Endodermal cell (in vitro differentiated cells): ENCODE measurements at places on chromosomes 7 and 10. TPM values are rescaled to one million over a fixed set of nuclear protein-coding genes. Genes with fewer than 3 reads are reported as not detected.

PDE6C gene
- not detected in 2 replicates for total RNA-seq

DNA sequence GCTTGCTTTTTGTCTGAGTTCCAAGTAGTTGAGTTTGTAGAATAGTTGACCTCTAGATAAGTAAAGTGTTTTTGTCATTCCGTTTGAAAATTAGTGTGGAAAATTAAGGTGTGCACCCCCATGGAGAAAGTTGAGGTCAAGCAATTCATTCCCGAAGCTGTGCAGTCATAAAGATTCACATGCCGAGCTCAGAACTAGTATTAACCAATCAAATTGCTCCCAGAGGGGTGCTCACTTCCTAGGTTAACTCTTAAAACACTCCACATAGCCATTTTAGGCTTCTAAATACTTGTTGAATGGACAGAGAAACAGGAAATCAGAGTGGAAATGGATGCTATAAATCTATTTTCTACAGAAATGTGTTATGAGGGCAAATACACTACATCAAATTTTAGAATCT is 638.9 kb downstream of the SUGCT start:
- peaks cover 3% of the 10 kb centered on the region for H3K4me1 ChIP-seq
- no peak overlapping the region for H3K27ac ChIP-seq
- H3K27me3 ChIP-seq = no peaks in the 10 kb centered on the region
- H3K4me3 ChIP-seq = no peak overlapping the region

DNA sequence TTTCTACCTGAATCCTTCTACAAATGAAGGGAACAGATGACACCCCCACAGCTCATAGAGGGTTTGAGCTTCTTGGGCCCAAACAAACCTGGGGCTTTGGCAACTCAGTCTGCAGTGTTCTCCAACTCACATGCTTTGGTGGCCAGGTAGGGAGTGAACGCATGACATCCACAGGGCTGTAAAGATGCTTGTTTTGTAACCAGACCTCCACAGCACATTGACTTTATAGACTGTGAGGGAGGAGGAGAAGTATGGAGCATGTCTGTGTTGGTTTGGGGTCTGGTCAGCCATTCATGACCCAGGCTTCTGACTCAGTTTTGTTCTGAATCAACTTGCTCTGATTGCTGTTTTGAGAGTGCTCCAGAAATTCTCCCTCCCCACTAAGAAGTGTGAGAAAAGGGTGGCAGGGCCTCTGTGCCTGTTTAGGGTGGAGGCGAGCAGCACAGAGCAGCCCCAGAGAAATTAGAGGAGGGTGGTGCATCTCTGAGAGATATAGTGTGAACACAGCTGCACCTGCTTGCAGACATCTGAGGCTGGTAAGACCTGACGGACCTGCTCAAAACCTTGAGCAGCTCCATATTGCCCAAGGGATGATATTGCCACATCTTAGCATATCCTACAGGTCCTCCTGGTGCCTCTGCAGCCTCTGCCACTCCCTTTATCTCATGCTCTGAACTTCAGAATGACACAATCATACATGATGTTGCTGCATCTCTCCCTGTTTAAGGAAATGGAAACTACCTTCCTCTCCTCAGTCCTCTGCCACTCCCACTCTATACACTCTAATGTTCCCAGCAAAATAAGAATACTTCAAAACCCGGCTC is 287.7 kb downstream of the ABCA13 start:
- DNase-seq = no peak
- H3K36me3 ChIP-seq = no peaks in the 10 kb centered on the region
- no peak overlapping the region for H3K4me3 ChIP-seq
- no peaks in the 10 kb centered on the region for H3K4me1 ChIP-seq
- H3K27ac ChIP-seq = no peak overlapping the region

GRCh38 chr7:152072421-152072820 is 46.9 kb downstream of the GALNT11 start:
- H3K4me3 ChIP-seq = no peak overlapping the region
- H3K27ac ChIP-seq = no peak overlapping the region
- H3K36me3 ChIP-seq = peaks cover 3% of the 10 kb centered on the region
- DNase-seq = no peak
